Mesothelial cell of epicardium (in vitro differentiated cells): ENCODE measurements at places on chromosomes 2 and 18.
A peak's percentile ranks its signal among the peaks of the same experiment; 100 is the strongest.

DNA sequence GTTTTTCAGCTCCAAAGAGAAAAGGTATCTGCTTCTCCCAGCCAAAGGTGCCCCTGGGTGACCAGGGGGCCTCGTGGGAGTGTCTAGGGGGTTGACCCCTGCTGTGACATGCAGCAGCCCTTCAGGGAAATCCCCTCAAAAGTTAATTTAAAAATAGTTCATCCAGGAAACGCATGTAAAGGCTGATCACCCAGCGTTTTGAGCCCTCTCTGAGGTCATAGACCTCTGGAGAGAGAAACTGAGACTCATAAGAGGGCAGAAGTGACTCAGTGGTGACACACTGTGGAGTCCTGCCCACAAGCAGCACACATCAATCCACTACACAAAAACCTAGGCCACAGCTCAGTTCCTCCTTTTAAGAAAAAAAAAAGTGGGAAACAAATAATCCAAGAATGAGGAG is 11.9 kb downstream of the GAL3ST2 start:
- no peak for DNase-seq

DNA sequence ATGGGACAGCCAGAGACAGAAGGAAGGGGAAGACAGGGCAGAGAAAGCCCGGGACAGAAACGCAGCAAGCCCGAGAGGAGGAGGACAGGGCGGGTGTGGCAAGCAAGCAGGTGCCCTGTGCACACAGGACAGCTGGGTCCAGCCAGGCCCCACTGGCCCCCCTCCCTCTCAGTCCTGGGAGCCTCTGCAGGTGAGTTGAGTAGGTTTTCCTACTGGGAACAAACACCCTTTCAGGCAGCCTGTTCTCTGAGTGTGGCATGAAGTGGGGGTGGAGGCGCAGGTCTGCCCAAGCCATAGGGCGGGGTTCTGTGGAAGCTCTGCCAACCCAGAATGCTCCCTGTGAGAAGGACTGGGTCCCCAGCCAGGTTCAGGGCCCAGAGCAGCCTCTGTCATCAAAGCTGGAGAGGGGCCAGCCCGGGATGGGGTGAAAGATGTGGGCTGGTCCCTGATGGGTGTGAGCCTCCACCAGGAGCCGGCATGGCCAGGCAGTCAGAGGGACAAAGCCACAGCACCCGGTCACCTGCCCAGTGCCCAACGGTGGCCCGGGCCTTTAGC is 129.4 kb downstream of the TFCP2L1 start:
- no peak for DNase-seq

- DNase-seq = no peak
Measured at GRCh38 chr2:107312240-107312639, 426.3 kb upstream of the ST6GAL2 start.

- no peak for DNase-seq
Measured at GRCh38 chr2:217413193-217413592, 553.3 kb upstream of the TNP1 start.

DNA sequence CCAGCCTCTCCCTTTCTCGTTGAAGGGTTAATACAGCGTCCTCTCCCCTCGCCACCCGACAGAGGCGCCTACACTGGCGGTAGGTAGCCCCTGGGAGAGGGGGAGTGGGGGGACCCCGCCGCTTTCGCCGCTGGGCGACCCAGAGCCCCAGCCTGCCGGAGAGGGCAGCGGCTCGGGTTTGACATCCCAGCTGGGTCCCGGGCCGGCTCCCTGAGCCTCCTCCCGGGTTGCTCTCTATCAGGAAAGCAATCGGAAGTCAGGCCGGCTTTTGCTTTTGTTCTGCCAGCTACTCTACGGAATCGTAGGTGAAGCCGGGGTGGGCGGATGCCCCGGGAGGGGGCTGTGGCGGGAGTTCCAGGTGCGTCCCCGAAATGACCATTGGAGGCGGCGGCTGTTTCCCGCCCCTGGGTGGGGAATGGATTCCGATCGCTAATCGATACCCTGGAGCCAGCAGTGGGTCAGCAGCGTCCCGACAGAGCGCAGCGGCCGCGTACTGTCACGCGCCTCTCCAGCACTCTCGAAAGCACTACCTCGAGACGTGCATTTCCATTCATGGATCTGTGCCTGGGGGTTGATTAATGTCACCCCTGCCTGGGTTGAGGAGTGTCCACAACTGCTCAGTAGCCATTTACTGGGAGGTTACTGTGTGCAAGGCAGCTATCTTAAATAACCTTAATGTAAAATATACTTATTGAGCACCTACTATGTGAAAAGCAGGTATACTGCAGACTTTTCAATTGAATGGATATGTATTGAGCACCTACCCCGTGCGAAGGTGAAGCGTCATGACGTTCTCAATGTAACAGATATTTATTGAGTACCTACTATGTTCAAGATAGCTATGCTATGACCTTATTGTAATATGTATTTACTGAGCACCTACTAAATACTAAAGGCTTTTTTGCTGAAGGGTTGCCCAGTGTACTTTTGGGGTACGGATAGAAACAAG is 1.1 kb downstream of the MAPK4 start:
- no peak for DNase-seq

DNA sequence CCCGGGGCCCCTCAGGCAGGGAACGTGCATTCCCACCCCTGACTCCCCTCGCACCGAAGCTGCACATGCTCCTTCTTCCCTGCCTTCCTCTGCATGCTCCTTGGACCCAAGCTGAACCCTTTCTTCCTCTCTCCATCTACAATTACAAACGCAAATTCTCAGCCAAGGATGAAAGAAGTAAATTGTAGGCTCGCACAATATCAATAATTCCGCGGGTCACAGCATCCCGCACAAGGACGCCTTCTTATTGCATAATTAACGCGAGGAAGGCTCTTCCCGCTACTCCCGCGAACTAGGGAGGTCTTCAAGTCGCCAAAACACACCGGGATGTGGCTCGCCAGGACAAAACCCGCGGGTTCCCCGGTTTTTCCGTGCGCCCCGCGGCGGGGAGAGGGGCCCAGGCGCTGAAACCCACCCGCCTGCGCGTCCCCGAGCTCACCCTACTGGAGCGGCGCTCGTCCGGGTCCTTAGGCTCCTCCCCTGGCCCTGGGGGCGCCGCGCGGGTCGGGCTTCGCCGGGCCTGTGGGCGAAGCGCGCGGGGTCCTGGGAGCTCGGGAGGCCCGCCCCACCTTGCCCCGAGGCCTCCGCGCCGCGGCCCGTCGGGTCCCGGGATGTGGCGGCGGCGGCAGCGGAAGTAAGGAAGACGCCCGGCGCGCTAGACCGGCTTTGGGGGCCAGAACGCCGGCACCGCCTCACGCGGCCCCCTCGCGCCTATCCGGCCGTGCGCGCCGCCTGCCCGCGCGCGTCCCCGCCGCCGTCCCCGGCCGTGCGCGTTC is at the start of gene CHST10:
CHST10 (minus strand) TSS at position 734 of the 776 bp plus-strand sequence. CDS start 10,993 bp downstream, outside the sequence.
- DNase-seq = peak; percentile 80

GRCh38 chr18:4351005-4351404 is 104.1 kb downstream of the DLGAP1 start:
- DNase-seq = no peak

- DNase-seq = no peak
Measured at GRCh38 chr2:65420712-65421431, 11.5 kb downstream of the SPRED2 start.

- DNase-seq = no peak
Measured at GRCh38 chr2:76870011-76870410, 652.2 kb downstream of the LRRTM4 start.

DNA sequence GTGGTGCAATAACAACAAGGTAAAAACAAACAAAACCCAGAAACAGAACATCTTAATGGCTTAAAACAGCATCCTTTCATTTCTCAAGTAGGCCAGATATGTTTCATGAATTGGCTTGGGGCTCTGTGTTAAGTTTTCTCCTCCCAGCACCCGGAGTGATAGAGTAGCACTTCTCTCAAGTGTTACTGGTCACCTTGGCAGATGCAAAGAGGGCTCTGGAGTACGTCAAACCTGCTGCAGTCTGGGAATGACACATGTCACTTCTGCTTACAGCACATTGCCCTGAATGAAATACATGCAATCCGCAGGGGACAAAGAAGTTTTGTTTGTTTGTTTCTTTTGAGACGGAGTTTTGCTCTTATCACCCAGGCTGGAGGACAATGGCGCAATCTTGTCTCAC is 639.3 kb downstream of the CNTNAP5 start:
- DNase-seq = no peak

DNA sequence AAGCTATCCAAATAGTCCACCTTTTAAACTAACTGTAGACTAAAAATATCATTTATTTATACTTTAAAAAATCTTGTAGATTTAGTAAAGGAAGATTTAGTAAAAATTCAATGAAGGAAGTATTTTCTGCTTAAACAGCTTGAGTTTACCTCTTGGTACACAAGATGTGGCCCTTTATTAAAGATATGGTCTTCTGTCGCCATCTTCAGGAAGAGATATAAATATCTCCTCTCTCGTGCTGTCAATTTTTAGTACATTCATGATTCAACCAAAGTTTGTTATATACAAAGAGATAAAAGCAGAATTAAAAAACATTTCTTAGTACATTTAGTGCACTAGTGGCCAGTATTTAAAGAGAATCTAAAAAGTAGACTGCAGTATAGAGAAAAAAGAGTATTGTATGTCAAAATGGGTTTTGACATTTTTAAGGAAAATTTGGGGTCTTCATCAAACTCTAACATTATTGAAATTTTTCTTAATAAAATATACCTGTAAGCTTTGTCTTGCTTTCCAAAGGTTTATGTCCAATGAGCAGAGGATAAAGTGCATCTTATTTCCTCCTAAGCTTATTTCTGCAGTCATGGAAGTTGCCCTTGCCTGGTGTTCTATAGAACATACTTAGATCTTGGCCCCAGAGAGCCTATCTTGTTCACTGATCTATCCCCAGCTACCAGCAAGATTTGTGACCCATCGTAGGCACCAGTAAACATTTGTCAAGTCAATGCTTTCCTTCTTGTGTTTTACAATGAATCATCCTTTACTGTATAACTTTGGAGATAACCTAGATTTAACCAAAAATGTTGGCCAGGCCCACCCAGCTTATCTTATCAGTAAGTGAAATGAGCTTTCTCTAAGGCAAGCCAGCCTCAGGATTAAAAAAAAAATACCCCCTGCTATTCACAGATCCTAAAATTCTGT is 18.5 kb upstream of the EML6 start:
- DNase-seq = no peak

GRCh38 chr2:85485815-85486214 is 53.2 kb upstream of the MAT2A start:
- no peak for DNase-seq
